ENCODE measurements at places on chromosomes 1 and 21. TPM values are rescaled to one million over a fixed set of nuclear protein-coding genes. Genes with fewer than 3 reads are reported as not detected.

DNA sequence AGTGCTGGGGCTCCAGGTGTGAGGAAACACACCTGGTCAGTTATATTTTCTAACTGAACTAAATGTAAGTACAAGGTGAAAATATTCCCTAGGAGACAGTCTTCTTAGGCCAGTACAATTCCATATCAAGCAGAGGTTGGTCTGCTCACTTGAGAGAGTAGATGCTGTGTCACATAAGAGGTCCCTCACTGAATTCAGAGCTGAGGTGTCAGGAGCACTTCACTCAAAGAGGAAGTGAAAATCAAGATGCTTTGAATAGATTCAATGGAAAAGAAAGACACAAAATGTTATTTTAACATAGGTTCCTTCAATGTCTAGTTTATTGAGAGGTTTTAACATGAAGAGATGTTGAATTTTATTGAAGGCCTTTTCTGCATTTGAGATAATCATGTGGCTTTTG is 4.3 kb upstream of the FCRL3 start:
- no peak for DNase-seq

GRCh38 chr1:201461645-201462441 is 7.1 kb downstream of the PHLDA3 start:
- no peak for DNase-seq

DNA sequence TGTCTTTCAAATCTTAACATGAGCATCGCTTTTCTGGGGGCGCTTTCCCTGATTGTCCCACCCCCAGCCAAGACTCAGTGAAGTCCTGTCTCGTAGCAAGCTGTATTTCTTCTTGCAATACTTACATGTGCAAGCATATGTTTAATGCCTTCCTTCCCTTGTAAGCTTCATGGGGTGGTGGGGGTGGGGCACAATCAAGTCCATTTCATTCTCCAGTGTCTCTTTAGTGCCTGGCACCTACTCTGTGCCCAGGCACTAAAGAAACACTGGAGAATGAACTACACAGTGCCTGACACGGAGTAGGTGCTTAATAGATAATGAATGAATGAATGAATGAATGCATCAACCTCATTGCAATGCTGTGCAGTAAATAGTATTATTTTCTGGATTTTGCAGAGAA is 143.1 kb downstream of the PLPP3 start:
- DNase-seq, result no peak

GRCh38 chr1:246036175-246036574 is 470.9 kb downstream of the SMYD3 start:
- no peak for DNase-seq

DNA sequence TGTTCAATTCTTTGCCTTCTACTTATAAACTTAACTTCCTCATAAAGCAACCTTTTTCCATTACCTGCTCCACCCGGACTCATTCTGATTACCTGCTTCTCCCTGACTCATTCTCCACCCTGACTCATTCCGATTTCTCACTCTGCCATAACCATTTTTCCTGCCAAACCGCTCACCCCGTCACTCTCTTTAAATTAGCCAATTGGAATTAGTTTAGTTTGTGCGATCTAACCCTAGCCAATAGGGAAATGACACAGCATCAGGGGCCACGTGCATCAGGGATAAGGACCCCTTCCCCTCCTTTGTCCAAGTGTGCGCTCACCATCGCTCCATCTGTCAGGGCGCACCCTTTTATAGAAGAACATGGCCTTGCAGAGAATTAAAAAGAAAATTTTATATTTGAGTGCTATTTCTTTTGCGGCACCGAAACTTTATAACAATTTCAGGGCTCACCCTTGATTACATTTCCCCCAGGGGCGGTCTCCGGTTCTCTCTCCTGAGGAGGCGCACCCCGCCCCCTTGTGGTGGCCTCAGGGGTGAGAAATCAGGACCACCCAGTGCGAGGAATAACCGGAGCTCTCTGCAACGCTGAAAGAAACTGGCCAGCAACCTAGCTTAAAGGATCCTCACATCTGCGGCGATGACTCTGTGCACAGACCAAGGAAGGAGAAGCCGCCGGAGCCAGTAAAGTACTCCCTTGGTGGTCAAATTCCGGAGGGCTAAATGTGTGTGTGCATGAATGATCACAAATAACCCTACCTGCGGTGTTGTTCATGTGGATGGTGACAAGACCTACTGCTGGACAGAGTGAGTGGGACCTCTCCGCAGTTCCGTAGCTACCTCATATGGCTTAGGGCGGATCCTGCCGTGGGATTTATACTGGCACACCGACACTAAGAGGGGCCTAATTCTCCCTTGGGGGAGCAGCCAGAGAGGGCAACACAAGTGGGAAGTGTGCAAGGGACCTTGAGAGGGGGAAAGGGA is 30.3 kb upstream of the CBR3 start:
- DNase-seq, result no peak

DNA sequence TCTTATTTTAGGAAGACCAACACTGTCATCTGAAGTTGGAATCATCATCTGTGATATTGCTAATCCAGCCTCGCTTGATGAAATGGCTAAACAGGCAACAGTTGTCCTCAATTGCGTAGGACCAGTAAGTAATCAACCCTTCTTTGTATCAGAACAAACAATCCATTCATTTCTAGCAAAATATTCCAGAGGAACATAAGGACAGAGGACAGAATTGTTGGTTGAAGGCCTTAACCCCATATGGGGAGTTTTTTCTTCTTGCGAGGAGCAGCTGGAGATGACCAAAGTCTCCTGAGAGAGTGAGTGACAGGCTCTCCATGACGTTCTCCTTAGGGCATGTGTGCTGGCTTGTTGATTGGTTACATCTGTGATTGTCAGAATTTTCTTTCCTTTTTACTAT is 2.7 kb downstream of the SCCPDH start:
- no peak for DNase-seq

The RIMKLA gene
- 0.39 TPM for total RNA-seq

The ROR1 gene
- total RNA-seq, result 12.3 TPM

The CR1L gene
- 0.71 TPM for total RNA-seq

DNA sequence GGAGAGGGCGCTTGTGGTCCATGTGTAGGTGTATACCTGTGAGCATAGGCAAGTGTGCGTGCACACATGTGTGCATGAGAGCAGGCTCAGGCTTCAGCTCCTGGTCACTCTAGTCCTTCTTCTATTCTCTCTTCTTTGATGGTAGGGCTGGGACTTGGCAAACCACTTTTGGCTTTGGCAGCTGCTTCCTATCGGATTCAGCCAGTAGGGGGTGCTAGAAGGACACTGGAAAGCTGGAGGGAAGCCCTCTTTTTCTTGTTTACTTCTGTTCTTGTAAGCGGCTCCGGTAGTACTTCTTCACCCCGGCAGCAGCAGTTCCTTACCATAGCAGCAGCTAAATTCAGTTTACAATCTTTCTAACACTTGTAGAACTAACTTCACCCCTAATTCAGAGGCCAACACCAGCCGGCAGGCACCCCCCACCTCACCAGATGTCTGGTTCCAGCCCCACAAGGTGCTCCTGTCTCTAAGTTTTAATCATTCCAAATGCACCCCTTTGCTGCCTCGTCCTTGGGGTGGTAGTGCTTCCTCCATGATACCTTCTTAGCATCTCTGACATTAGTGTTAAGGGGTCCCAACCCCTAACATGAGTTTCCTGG is 25.1 kb downstream of the NENF start:
- DNase-seq, result no peak

The LHX8 gene
- total RNA-seq, result not detected

GRCh38 chr1:29824025-29824424 is 587.7 kb downstream of the PTPRU start:
- peak; percentile 75 for DNase-seq

DNA sequence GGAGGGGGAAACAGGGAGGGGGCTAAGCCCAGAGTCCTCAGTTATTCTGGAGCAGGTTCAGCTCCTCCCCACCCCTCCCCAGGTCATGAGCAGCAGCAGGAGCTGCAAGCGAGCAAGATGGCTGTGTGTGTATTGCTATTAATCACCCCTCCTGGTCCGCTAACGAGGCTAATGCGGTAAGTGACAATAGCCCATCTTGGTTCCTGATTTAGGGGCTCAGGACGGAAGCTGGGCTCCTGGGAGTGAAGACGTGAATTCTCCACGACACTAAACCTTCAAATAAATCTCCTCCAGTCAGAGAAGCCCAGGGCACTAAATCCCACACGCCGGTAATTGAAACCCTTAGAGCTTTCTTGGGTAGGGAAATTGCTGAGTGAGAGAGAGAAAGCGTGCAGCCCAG is 76.1 kb downstream of the TMEM53 start:
- DNase-seq, result no peak

GRCh38 chr1:163120372-163120771 is 51.2 kb downstream of the RGS4 start:
- DNase-seq, result no peak

The C1orf116 gene
- 0.10 TPM for total RNA-seq

The APOBEC4 gene
- not detected for total RNA-seq

GRCh38 chr1:181057079-181057478 is 23.3 kb downstream of the MR1 start:
- DNase-seq, result no peak

GRCh38 chr1:31669786-31670592 is 25.3 kb upstream of the PEF1 start:
- DNase-seq, result no peak

DNA sequence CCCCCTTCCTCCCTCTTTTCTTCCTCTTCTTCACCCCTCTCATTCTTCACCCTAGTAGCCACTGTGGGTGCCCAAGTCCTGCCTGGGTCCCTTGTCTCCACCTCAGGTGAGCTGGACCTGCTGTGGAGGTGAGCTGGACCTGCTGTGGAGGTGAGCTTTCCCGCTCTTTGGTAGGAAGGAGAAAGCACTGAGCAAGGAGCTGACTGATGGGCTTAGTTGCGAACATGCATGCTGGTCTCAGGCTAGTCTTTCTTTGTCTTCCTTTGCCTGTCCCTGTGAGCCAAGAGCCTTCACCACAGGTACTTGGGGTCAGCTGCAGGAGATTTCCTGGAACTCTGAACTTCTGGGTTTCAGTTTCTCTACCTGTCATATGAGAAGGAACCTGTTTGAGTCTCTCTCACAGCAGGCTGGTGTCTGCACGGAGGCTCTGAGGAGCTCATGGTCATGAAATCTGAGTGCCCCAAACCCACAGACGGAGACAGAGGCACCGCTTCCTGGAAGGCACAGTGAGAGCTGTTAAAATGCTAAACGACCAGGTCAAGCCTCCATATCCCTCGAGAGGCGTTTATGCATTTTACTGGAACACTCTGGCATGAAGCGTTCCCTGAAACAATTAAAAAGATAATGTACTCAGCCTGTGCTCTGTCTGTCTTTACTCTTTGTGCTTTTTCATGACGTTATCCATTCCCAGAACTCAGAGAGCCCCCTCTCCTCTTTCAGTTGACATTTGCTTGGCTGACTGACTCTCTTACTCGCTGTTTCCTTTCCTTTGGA is 69.5 kb downstream of the RHOU start:
- no peak for DNase-seq

DNA sequence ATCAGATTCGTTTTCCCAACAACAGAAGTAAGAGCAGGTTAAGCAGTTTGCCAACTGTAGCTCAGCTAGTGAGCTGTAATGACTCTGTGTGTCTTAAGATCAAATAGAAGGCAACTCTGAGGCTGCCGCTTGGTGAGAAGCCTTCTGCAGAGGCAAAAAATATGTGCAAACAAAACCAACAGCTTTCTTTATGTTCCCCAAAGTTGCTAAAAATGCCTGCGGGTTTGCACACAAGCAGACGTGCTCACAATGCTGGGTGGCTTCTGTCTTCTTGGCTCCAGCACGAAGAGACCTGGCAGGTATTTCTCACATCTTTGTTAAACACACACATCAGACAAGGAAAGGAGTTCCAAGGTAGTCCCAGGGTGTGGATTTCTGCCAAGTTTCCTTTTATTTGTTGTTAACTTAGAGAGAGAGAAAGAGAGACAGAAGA is 158.9 kb upstream of the JUN start:
- no peak for DNase-seq

DNA sequence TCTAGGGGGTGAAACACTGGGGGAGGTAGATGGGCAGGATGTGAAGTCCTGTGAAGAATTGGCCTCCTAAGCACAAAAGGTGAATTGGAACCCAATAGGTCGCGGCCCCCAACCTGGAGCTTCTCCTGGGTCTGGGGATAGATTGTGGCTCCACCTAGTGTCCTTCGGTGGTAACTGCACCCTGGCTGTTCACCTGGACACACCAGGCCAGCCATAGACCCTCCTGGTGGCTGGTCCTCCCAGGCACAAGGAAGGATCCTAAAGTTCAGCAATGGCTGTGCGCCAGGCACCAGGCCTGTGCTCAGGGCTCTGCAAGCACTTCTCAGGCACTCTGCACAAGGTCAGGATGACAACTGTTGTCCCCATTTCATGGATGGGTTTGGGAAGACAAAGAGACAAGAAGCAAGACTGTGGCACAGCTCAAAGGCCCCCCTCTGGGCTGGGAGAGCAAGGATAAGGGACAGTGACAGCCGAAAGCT is 13.5 kb downstream of the ESPN start:
- DNase-seq, result no peak

DNA sequence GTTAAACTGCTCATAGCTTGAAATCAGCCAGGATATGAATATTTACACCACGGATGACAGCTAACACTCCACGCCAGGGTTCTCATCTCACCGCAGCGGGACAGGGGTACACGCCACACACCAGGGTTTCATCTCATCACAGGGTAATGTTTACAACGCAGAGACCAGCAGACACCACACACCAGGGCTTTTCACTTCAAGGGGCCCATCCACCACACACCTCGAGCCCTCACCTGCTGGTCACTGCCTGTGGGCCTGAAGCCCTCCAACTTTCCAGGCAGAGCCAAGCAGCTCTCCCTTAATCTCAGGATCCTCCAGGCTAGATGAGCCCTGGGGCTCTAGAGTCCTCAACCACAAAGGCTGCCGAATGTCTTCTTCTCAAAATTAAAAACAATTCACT is 1.3 kb upstream of the KRTAP10-12 start:
- DNase-seq, result no peak

GRCh38 chr21:34528131-34528561 is 16.1 kb upstream of the KCNE1 start:
- DNase-seq, result no peak
